ENCODE measurements at places on chromosomes 3 and 15. TPM values are rescaled to one million over a fixed set of nuclear protein-coding genes. Genes with fewer than 3 reads are reported as not detected.

DNA sequence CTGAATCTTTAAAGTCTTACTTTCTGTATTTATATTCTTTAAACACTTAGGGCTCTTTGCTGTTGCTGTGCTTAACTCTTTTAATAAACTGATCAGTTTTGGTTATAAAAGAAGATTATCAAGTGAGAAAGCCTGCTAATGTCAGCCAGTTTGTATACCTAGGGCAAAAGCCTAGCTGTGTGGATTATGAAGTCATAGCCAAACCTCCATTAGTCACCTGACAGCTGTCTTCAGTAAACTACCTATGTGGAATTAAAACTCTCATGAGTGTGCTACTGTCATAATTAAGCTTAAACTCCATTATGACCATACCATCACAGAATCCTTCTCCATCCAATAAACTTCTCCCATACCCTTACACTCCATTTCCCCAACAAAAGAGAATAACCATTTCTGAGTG lies 762.7 kb downstream of the NTRK3 start:
- H3K27ac ChIP-seq, result no peak overlapping the region
- no peaks in the 10 kb centered on the region for H3K36me3 ChIP-seq
- H3K4me3 ChIP-seq, result no peak overlapping the region
- H3K4me1 ChIP-seq, result no peaks in the 10 kb centered on the region

- H3K27me3 ChIP-seq, result no peaks in the 10 kb centered on the region
- H3K4me1 ChIP-seq, result peaks cover 31% of the 10 kb centered on the region
- no peak overlapping the region for H3K4me3 ChIP-seq
- no peaks in the 10 kb centered on the region for H3K36me3 ChIP-seq
Measured at GRCh38 chr3:66485291-66485968, 15.4 kb downstream of the LRIG1 start.

DNA sequence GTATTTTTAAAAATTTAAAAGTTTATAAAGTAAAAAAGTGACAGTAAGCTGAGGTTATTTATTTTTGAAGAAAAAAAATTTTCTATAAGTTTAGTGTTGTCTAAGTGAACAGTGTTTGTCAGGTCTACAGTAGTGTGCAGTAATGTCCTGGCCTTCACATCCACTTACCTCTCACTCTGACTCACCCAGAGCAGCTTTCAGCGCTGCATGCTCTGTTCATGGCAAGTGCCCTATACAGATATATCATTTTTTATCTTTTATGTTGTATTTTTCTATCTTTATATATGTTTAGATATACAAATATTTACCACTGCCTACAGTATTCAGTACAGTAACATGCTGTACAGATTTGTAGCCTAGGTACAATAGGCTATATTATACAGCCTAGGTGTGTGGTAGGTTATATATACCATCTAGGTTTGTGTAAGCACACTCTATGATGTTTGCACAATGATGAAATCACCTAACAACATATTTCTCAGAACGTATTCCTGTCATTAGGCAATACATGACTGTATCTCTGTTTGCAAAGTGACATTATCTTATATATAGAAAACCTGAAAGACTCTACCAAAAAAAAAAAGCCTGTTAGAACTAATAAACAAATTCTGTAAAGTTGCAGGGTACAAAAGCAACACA lies 75.9 kb upstream of the TMC3 start:
- no peaks in the 10 kb centered on the region for H3K27me3 ChIP-seq
- H3K4me3 ChIP-seq, result no peak overlapping the region
- H3K36me3 ChIP-seq, result no peaks in the 10 kb centered on the region

DNA sequence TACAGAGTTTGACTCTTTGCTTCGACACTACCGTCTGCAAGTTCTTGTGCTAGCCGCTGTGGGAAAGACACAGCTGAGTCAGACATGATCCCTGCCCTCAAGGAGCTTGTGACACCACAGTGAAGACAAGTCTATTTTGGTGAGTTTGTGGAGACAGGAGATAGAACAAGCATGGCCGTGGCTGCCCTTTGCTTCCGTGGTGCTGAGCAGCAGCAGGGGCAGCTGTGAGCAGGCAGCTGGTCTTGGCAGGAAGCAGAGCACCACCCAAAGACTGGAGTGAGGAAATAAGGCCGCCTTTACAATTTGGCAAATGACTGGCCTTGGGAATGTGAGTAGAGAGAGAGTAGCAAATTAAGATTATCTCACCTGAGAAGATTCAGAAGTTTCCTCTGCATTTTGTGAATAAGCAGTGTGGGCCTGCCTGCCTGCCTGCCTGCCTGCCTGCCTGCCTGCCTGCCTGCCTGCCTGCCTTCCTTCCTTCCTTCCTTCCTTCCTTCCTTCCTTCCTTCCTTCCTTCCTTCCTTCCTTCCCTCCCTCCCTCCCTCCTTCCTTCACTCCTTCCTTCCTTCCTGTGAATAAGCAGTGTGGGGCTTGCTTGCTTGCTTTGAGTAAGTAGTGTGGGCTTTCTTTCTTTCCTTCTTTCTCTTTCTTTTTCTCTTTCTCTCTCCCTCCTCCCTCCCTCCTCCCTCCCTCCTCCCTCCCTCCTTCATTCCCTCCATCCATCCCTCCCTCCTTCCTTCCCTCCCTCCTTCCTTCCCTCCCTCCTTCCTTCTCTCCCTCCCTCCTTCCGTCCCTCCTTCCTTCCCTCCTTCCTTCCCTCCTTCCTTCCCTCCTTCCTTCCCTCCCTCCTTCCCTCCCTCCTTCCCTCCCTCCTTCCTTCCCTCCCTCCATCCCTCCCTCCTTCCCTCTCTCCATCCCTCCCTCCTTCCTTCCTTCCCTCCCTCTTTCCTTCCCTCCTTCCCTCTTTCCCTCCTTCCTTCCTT lies 1.6 kb upstream of the GCNT3 start:
- H3K27me3 ChIP-seq, result no peaks in the 10 kb centered on the region
- no peaks in the 10 kb centered on the region for H3K4me1 ChIP-seq
- H3K4me3 ChIP-seq, result no peak overlapping the region
- H3K27ac ChIP-seq, result no peak overlapping the region
- no peak for DNase-seq

The GABRR3 gene
- not detected for total RNA-seq

The KBTBD13 gene
- total RNA-seq, result not detected
